ENCODE measurements at places on chromosomes 7 and 10.

- DNase-seq: no peak
Measured at GRCh38 chr10:84296091-84296981, 32.1 kb upstream of the CCSER2 start.

- DNase-seq: no peak
Measured at GRCh38 chr10:48444266-48444665, 137.8 kb downstream of the MAPK8 start.

GRCh38 chr10:105718207-105718995 lies 1077.3 kb downstream of the SORCS3 start:
- DNase-seq: no peak

- DNase-seq: no peak
Measured at GRCh38 chr10:90447831-90448230, 410.0 kb downstream of the HTR7 start.

- no peak for DNase-seq
Measured at GRCh38 chr7:43430411-43430810, 152.5 kb upstream of the STK17A start.

DNA sequence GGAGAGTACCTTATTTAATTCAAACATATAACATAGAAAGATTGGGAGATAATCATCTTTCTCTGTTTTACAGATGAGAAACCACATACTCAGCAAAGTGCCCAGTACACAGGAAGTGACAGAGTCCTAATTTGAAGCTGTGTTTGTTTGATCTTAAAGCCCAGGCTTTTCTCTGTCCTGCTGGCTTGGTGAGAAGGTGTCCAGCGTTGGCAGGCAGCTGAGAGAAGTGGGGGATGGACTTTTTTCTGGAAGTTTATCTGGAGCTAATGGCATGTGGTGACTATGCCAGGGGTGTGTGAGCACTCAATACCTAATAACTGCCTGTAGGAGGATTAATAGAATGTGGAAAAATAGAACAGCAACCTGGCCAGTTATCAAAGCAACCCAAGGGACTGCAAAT lies 60.8 kb downstream of the NPSR1 start:
- no peak for DNase-seq

- DNase-seq: no peak
Measured at GRCh38 chr7:127393368-127394058, 1.0 kb upstream of the ZNF800 start.

All from coronary artery (tissue), 2 donors.